HFFc6 (cell line): ENCODE measurements at places on chromosomes 3 and 15. TPM values are rescaled to one million over a fixed set of nuclear protein-coding genes. Genes with fewer than 3 reads are reported as not detected.

The OR5H14 gene
- not detected in 2 replicates for total RNA-seq

DNA sequence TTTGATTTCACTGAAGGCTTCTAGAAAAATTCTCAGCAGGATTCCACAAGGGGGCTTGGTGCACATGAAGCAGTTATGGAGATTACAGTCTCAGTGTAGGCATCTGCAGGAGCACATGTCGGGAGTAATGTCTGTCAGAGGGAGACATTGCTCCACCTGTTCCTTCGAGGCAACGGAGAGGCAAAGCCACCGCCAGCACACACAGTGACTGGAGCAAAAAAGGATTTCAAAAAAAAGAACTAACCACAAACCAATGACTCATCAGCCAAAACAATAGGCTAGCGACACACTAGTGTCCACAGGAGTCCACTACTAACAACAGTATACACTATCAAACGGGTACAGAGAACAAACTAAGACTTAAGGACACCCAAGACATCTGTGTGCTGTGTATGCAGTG lies 68.9 kb downstream of the NPTN start:
- no peak overlapping the region for H3K4me3 ChIP-seq
- H3K36me3 ChIP-seq: peaks cover 25% of the 10 kb centered on the region
- H3K27me3 ChIP-seq: peaks cover 3% of the 10 kb centered on the region; the same call in 1 of the 2 replicates
- peak; percentile 55 for DNase-seq

DNA sequence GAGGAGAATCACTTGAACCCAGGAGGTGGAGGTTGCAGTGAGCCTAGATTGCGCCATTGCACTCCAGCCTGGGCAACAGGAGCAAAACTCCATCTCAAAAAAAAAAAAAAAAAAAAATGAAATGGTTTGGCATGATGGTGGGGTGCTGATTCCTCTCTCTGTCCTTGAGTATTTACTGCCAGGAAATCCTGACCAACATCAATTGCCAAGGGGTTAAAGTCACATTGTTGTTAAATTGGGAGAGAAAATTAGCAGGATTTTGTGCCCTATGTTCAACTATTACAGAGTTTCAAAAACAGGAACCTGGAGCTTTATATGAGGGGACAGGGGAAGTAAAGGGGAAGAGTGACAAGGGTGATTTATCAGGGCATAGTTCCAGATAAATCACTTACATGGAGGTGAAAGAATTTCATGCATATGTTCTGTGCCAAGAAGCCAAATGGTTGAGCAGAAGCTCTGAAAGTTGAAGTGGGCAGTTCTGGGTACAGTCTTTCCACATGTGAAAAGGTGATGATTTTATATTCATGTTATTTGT lies 70.5 kb upstream of the TSEN2 start:
- no peak overlapping the region for H3K27ac ChIP-seq
- H3K27me3 ChIP-seq: peaks cover 2% of the 10 kb centered on the region; the same call in 1 of the 2 replicates
- H3K4me3 ChIP-seq: no peak overlapping the region
- DNase-seq: no peak
- H3K36me3 ChIP-seq: no peaks in the 10 kb centered on the region

DNA sequence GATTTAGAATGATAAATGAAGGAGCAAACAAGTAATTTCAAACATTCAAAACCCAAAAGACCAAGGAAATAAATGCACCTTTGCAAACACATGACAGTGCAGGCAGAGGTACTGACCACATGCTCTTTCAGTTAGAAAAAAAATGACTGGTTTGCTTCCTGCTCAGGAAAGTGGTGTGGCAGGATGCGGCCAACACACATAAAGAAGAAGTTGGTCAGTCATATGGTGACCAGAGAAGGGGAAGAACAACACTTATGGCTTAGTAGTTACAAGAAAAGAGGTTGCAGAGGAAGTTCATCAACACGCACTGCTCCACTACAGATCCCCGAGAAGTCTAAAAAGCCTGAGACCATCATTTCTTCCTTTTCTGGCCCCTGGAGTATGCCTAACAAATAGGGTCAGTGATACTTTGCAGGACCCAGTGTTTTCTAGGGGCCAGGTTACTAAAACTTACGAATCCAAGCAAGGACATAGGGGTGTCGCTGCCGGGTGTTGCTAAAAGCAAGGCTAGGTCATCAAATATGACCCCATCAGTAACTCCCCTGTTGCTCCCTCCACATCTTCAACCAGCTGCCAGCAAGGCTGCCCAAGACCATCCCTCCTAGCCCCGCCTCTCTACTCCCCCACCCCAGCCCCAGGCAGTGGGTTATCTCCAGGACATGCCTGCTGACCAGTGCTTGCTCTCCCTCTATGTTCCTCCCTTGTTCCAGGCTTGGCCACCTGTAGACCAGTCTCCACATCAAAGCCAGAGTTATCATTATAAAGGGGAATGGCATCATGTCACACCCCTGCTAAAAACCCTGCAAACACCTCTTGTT lies 11.2 kb downstream of the ATP8B4 start:
- H3K27me3 ChIP-seq: peaks cover 4% of the 10 kb centered on the region; the same call in 1 of the 2 replicates
- H3K36me3 ChIP-seq: no peaks in the 10 kb centered on the region
- no peak for DNase-seq
- H3K4me1 ChIP-seq: peaks cover 10% of the 10 kb centered on the region
- no peak overlapping the region for H3K4me3 ChIP-seq
- no peak overlapping the region for H3K27ac ChIP-seq

DNA sequence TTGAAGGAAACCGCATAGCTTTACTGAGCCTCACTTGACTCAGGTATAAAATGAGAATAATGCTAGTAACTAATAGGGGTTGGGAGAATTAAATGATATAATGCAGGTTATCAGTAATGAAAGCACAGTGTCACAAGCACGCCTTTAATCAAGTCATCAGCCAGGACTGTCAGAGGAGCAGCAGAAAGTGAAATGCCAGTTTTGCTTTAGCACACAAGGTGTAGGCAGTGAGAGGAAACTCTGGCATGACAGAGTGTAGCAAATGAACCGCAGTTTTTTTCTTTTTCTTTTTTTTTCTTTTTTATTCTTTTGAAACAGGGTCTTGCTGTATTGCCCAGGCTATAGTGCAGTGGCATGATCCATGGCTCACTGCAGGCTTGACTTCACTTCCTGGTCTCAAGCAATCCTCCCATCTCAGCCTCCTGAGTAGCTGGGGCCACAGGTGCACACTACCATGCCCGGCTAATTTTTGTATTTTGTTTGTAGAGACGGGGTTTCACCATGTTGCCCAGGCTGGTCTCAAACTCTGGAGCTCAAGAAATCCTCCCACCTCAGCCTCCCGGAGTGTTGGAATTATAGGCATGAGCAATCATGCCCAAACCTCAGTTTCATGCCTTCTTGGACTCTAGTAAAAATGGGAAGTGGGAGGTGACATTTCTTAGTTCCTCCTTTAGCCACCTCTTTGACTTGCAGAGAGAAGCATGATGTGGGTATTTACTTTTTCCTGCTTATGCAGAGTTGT lies 9.7 kb upstream of the SCAANT1 start:
- H3K4me1 ChIP-seq: peaks cover 30% of the 10 kb centered on the region
- no peaks in the 10 kb centered on the region for H3K27me3 ChIP-seq
- no peak overlapping the region for H3K27ac ChIP-seq
- no peak overlapping the region for H3K4me3 ChIP-seq
- no peak for DNase-seq
- peaks cover 71% of the 10 kb centered on the region for H3K36me3 ChIP-seq

- peak overlapping the region; percentile 97 for H3K4me3 ChIP-seq
- peak overlapping the region; percentile 100 for H3K27ac ChIP-seq
- H3K27me3 ChIP-seq: peaks cover 7% of the 10 kb centered on the region
- DNase-seq: peak; percentile 57
- H3K36me3 ChIP-seq: peaks cover 21% of the 10 kb centered on the region
- H3K4me1 ChIP-seq: peaks cover 79% of the 10 kb centered on the region
These were observed 1.1 kb upstream of the LPP start for GRCh38 chr3:188152660-188153436.
